ENCODE measurements at places on chromosomes 7 and 10. TPM values are rescaled to one million over a fixed set of nuclear protein-coding genes. Genes with fewer than 3 reads are reported as not detected.

The RAB19 gene
- not detected for total RNA-seq

The LIPJ gene
- total RNA-seq = not detected

The OR9A2 gene
- not detected for total RNA-seq

The LCOR gene
- total RNA-seq = 23.6 TPM

The HKDC1 gene
- 0.22 TPM for total RNA-seq

The AKR1C3 gene
- total RNA-seq = 124 TPM

The ARHGAP22 gene
- 7.3 TPM for total RNA-seq

The FHIP2A gene
- 54.9 TPM for total RNA-seq

The NODAL gene
- not detected for total RNA-seq

The OR2A7 gene
- total RNA-seq = 2.4 TPM

The BET1 gene
- total RNA-seq = 46.5 TPM

The CH25H gene
- 4.6 TPM for total RNA-seq

The POLL gene
- total RNA-seq = 11.9 TPM

The STEAP1B gene
- total RNA-seq = not detected

The DRGX gene
- total RNA-seq = not detected

The HEPACAM2 gene
- not detected for total RNA-seq

The ELFN1 gene
- total RNA-seq = 3.6 TPM

The MYL7 gene
- not detected for total RNA-seq

The PLA2G12B gene
- not detected for total RNA-seq

The IFIT1B gene
- total RNA-seq = not detected
